ENCODE measurements at places on chromosomes 4 and X.

DNA sequence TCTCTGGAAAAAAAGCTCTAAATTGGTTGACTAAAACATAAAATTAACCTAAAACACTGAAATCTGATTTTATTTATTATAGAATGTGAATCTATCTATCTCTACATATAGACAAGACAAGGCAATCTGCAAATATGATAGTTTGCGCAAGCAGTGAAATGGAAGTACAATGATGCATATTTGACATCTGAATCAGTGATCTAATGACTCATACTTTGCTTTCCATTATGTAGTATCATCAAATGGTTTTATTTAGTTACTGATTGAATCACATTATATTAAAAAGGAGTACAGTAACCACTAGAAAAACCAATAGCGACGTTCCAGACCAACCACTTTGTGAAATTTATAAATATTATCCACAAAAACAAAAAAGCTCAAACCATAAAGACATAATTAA is 1969.3 kb downstream of the PCDH7 start:
- no peak for DNase-seq

DNA sequence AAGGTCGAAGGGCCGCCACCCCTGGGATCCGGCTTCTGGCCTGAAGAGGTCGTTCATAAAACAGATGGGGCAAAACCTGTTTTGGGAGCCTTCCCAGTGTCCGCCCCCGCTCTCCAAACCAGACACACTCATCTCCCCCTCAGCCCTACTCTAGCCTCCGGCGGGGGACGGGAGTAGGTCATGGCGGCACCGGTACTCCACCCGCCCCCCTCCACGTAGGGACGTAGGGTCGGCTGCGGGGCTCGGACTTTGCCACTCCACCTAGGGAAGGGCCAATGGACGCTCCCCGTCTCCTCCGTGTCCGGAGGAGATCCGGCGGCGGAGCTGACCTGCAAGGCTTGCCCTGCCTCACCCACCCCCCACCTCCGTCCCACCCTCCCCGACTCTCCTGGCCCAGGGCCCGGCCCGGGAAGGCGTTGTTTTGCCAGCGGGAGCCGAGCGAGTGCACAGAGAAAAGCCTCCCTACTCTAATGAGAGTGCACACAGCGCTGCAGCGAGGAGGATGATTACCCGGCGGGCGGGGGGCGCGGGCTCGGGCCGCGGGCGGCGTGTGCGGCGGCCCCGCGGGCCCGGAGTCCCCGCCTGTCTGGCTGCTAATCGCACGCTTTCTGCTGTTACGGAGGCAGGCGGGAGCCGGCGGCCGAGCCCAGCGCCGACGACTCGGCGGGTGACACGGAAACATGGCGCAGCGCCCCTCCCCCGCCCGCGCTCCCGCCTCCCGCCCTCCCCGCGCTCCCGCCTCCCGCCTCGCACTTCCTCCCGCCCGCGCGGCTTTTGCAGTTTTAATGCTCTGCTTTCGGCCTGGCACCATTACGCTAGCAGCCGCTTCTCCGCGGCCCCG is 8.3 kb upstream of the BCOR start:
- no peak for DNase-seq

GRCh38 chr4:38174801-38175200 is 214.6 kb downstream of the PTTG2 start:
- DNase-seq: no peak

GRCh38 chr4:110492522-110492921 is 16.6 kb downstream of the ENPEP start:
- DNase-seq: no peak

DNA sequence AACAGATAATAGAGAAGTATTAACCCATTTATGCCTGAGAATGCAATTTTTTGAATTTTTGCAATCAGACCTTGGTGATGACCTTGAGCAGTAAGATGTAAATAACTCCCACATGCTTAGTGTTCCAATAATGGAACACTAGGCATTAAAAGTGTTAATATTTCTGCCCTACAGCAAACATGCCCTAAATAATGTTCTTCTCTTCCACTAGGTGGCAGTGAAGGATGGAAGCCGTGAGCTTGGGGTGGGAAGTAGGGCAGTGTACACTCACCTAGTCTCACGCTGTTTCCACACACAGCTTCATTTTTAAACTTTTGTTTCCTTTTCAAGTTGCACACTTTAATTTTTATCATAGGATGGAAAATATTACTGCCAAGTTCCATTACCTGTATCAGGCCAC is 613.1 kb upstream of the HS3ST1 start:
- no peak for DNase-seq

DNA sequence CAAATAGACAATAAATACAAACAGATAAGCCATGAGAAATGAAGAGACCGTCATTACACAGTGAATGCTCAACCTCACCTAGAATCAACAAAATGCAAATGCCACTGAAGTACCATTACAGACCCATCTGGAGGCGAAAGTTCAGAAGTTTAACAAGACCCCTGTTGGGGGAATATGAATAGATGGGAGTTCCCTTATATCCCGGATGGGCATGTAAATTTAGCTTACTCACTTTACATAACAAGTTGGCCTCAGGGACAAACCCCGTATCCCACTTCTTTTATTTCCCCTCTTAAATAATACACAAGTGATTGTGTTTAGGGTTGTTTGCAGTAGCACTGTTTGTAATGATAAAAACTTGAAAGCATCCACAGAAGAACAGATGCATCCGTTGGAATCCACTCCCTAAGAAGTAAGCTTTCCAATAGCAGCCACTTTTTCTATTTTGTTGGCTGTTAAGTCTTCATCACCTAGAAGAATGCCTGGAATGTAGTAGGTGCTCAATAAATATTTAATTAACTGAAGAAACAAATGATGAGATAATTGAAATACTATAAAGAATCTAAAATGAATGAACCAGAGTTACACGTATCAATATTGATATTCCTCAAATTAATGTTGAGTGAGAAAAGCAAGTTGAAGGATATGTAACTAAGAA is 1076.3 kb upstream of the TENM3 start:
- no peak for DNase-seq

- no peak for DNase-seq
These were observed 71.7 kb upstream of the NOCT start for GRCh38 chr4:138943893-138944292.

DNA sequence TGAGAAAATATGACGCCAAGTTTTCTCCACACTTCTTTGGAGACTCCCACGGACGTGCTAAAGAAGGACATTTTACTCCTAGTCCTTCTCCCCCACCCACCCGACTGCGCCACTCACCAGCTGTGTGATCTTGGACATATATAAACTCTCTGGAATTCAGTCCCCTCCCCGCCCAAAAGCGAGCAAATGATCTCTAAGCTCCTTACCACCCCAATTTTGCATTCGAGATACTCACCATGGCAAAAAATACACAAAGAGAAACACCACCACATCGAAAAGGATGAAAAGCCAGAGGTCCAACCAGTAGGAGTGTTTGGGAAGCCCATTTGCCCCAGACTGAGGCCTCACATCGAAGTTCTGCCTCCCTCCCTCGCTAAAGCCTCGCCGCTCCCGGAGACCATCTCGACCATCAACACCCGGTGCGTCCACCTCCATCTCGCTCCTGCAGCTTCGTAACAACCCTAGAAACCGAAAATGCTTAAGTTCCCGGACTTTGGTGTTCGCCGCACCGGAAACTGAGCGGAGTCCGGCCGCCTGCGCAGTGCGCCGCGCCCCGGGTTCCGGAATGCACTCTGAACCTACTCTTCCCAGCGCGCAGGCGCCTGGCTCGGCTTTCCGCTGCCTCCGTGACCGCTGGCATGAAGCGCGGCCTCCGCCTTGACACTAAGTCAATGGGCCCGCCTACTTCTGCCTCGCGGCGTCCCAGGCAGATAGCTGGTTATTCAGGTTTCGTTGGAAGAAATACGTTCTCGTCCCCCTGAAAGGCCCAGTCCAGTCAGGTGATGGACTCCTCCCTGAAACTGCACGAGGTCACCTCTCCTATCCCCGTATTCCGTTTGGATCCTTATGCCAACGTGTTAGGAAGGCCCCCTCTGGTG is 21.6 kb downstream of the FABP2 start:
- DNase-seq: peak; percentile 68

- no peak for DNase-seq
These were observed 238.4 kb upstream of the PSAPL1 start for GRCh38 chr4:7673121-7673520.

- DNase-seq: peak; percentile 2
These were observed 1.3 kb downstream of the TBL1X start for GRCh38 chrX:9466124-9466495.

- DNase-seq: no peak
These were observed 20.1 kb upstream of the XPNPEP2 start for GRCh38 chrX:129718676-129719075.

GRCh38 chr4:48225368-48226141 is 44.1 kb downstream of the TEC start:
- DNase-seq: no peak

GRCh38 chr4:55736605-55737183 is 82.9 kb upstream of the EXOC1L start:
- DNase-seq: no peak

GRCh38 chr4:143294710-143295275 is 41.9 kb upstream of the GAB1 start:
- no peak for DNase-seq

DNA sequence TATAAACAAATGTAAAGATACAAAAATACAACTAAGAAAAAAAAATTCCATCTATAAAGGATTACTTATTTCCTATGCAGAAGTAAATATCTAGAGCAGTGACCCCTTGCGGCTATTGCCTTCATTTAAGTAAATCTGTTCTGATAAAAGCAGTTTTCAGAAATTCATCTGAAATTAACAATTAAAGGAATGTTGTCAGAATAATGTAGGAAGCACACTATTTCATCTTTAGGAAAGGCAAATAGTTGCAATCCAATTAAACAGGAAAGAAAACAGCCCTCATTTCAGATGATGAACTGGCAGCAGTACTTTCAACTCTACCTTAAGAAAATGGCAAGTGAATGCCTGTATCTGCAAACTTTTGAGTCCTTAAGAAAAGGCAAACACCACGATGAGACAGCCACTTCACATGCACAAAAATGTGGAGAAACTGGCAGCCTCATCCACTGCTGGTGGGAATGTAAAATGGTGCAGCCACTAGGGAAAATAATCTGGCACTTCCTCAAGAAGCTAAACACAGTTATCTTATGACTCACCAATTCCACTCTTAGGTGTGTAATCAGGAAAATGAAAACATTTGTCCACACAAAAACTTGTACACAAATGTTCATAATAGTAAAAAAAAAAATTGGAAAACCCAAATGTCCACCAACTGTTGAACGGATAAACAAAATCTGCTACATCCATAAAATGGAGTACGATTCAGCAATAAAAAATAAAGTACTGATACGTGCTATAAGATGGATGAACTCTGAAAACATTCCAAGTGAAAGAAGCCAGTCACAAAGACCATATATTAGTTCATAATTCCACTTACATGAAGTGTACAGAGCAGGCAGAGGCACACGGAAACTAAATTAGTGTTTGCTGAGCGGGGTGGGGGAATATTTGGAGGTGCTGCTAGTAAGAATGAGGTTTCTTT is 2.0 kb upstream of the THAP9 start:
- peak; percentile 89 for DNase-seq

DNA sequence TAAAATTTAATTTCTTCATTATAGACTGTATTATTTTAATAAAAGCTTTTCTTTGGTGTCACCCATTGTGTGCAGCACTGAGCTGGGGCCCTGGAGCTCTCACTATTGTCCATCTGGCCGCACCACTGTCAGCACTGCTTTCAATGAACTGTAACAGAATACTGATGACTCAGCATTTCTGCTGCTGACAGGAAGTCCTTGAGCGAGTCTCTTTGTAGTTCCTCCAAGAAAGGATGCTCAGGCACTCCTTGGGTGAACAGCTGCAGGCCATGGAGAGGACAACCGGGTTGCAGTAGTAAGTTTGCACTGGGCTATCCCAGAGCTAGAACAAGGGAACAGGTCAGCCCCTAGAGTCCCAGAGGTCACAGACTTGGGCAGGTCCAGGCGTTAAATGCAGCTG is 81.6 kb downstream of the SORBS2 start:
- DNase-seq: no peak

GRCh38 chr4:84878546-84878945 is 87.9 kb downstream of the WDFY3 start:
- no peak for DNase-seq

- peak; percentile 27 for DNase-seq
These were observed 156.6 kb downstream of the GATB start for GRCh38 chr4:151604238-151604637.

- DNase-seq: no peak
These were observed 66.5 kb downstream of the CHRNA9 start for GRCh38 chr4:40401631-40402030.

DNA sequence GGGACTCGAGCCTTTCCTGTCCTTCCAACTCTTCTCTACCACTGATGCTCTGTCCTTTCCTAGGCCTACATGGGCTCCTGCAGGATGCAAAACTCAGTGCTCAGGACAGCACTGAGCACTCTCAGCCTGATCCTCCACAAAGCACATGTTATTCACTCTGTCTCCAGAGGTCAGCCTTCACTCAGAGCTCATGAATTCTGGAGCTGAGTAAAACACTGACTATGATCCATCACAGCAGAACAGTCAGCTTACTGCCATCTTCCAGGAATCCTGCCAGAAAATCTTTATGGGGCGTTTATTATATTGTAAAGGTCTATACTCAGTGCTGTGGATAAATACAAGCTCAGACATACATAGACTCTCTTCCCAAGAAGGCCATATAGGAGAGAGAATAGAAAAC is 121.5 kb upstream of the CPEB2 start:
- DNase-seq: no peak

GRCh38 chr4:74367656-74368290 is 2.8 kb downstream of the EREG start:
- DNase-seq: no peak

GRCh38 chr4:2217726-2218125 is 24.2 kb downstream of the HAUS3 start:
- DNase-seq: peak; percentile 42

- no peak for DNase-seq
These were observed 21.8 kb downstream of the STOX2 start for GRCh38 chr4:183926950-183927349.
